IMR-90 (cell line): ENCODE measurements at places on chromosomes 5 and 9. TPM values are rescaled to one million over a fixed set of nuclear protein-coding genes. Genes with fewer than 3 reads are reported as not detected.

DNA sequence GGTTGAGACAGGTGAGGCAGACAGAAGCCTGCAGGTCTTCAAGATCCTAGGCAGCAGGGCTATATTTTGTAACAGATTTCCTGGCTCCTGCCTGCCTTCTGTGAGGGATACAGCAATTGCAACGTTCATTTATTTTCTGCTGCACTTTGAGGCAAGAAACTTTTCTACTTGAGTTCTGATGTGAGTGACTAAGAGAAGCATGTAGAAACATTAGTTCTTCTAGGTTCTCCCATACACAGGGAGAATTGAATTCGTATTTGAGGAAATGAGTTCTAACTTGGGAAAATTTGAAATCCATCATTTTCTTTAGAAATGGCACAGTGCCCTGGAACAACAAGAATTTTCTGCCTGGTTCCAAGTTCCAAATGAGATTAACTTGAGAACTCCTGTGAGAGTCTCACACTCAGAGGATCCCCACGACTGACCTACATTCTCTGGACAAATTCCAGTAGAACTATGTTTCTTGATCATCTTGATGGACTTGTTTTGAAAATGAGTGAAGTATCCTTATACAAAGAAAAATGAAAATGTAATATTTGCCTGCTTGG lies 15.0 kb downstream of the MAMDC2 start:
- H3K4me1 ChIP-seq: no peaks in the 10 kb centered on the region
- no peak overlapping the region for H3K4me3 ChIP-seq
- no peaks in the 10 kb centered on the region for H3K36me3 ChIP-seq
- no peak for DNase-seq
- H3K27me3 ChIP-seq: no peaks in the 10 kb centered on the region; the same call in none of the 2 replicates

DNA sequence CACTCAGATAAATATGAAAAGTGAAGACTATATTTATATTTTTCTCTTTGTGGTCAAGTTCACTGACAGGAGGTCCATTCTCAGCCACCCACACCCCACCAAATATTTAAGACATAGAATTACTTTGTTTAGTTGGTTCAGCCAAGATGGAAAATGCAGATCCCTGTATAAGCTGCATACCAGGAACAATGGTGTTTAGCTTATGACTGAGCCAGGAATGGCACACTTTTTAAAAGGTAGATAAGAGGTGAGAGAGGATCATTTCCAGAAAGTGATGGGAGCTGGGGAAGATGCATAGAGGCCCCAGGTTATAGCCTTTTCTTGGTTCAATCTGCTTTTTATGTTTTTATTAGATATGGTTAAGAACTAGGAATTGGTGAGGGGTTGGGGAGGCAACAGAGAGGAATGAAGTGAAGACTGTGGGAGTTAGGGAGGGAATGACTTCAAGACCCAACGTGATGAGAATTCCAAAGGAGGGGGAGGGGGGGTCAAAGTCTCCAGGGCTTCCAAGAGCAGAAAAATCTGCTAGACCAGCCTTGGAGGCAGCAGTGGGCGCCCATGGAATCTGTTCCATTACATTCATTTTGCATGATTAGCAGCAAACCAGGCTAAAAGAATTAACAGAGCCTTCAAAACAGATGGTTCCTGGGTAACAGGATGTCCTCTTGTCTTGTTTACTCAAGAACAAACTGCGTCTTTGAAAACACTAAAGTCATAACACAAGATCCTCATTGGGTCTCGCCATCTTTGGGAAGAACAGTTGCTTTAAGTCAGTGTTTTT lies 95.2 kb downstream of the FGF1 start:
- no peak overlapping the region for H3K4me3 ChIP-seq
- no peaks in the 10 kb centered on the region for H3K4me1 ChIP-seq
- DNase-seq: no peak
- H3K36me3 ChIP-seq: no peaks in the 10 kb centered on the region
- no peaks in the 10 kb centered on the region for H3K27me3 ChIP-seq
- H3K27ac ChIP-seq: no peak overlapping the region

GRCh38 chr5:80874162-80874561 lies 86.0 kb upstream of the RASGRF2 start:
- DNase-seq: no peak
- H3K36me3 ChIP-seq: peaks cover 15% of the 10 kb centered on the region
- no peak overlapping the region for H3K27ac ChIP-seq
- no peak overlapping the region for H3K4me3 ChIP-seq
- peaks cover 2% of the 10 kb centered on the region; the same call in 1 of the 2 replicates for H3K4me1 ChIP-seq
- no peaks in the 10 kb centered on the region for H3K27me3 ChIP-seq

- no peak overlapping the region for H3K4me3 ChIP-seq
- H3K27ac ChIP-seq: no peak overlapping the region
- no peaks in the 10 kb centered on the region for H3K27me3 ChIP-seq
- DNase-seq: no peak
- H3K4me1 ChIP-seq: peaks cover 2% of the 10 kb centered on the region; the same call in 1 of the 2 replicates
- no peaks in the 10 kb centered on the region for H3K36me3 ChIP-seq
Measured at GRCh38 chr9:96413302-96414221, 4.6 kb downstream of the ZNF367 start.

DNA sequence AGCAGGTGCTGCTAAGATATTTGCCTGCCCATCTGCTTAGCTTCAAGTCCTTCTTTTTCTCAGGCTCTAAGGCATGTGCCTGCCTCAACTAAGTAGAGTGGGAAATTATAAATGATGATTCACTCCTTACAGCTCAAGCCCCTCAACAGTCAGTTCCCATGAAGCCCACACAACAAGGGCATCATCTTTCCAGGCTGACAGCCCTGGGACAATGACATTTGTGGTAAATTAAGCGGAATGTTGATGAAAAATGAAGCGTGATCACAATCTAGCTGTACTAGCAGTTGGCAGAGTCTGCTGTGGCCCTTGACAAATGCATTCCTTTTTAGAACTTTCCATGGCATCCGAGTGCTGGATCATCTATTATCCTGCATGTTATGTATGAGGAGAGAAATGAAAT lies 548.6 kb downstream of the KIF4B start:
- H3K27me3 ChIP-seq: no peaks in the 10 kb centered on the region
- H3K4me3 ChIP-seq: no peak overlapping the region
- H3K36me3 ChIP-seq: no peaks in the 10 kb centered on the region
- H3K27ac ChIP-seq: no peak overlapping the region
- no peak for DNase-seq

GRCh38 chr9:25889661-25890060 lies 211.4 kb upstream of the TUSC1 start:
- H3K27ac ChIP-seq: no peak overlapping the region
- H3K4me3 ChIP-seq: no peak overlapping the region
- no peaks in the 10 kb centered on the region for H3K4me1 ChIP-seq
- no peak for DNase-seq
- H3K36me3 ChIP-seq: no peaks in the 10 kb centered on the region
- no peaks in the 10 kb centered on the region for H3K27me3 ChIP-seq

DNA sequence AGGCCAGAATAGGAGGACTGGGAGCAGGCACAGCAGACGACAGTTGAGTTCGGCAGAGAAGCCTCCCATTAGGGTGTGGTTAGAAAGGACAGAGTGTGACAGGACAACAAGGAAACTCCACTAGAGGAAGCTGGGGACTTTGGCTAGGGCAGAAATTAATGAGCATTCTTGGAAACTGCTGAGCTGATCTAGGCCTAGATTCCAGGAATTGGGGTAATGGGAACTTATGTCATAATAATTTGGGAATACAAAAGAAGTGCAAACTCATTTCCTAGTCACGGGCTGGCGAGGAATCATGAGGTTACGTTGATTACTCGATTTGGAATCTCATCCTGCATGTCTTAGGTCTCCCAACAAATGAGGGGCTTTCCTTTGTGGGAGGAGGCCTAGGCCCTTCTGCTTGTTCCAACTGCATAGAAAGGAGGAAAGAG lies 144.6 kb upstream of the RPS23 start:
- H3K27me3 ChIP-seq: no peaks in the 10 kb centered on the region
- no peak overlapping the region for H3K27ac ChIP-seq
- DNase-seq: no peak
- H3K36me3 ChIP-seq: no peaks in the 10 kb centered on the region
- H3K4me3 ChIP-seq: no peak overlapping the region

DNA sequence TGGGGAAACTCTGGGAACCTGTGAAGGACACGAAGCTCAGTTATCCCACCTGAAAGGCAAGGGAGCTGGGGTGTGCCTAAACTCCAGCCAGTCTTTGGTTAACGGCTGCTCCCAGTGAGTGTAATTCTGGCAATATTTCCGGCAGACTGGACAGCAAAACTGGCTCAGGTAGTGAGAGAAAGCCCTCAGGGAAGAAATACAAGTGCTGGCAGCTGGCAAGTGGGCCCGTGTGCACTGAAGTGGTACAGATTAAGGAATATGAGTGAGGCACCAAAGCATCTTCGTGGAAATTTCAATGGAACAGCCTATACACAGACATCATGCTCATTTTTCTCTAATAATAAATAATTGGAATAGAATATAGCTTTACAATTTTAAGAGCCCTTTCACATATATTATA lies 56.2 kb downstream of the ABHD17B start:
- H3K27ac ChIP-seq: no peak overlapping the region
- H3K4me1 ChIP-seq: no peaks in the 10 kb centered on the region
- DNase-seq: no peak
- no peaks in the 10 kb centered on the region for H3K27me3 ChIP-seq
- no peaks in the 10 kb centered on the region for H3K36me3 ChIP-seq

DNA sequence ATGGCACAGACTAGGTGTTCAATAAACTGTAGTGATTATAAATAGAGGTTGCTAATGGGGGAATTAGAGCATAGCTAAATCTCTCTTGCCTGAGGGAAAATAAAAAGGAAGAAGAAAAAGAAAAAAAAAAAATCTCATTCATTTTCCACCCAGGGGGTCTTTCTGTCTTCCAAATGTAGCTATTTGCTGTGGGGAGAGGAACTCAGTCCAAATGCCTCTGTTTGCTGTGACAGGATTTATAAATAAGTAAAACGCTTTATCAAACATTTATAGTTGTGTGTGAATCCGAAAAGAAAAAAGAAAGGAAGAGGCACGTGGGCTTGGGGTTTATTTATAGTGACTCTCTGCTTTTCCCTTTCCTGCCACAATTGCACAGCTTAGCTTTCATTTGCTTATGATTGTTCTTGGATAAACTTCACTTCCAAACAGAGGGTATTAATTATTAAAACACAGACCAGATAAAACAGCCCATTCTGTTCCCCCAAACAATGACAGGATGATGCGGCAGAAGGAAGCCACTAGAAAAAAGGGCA lies 245.7 kb downstream of the ASTN2 start:
- DNase-seq: no peak
- no peaks in the 10 kb centered on the region for H3K27me3 ChIP-seq
- H3K27ac ChIP-seq: no peak overlapping the region

DNA sequence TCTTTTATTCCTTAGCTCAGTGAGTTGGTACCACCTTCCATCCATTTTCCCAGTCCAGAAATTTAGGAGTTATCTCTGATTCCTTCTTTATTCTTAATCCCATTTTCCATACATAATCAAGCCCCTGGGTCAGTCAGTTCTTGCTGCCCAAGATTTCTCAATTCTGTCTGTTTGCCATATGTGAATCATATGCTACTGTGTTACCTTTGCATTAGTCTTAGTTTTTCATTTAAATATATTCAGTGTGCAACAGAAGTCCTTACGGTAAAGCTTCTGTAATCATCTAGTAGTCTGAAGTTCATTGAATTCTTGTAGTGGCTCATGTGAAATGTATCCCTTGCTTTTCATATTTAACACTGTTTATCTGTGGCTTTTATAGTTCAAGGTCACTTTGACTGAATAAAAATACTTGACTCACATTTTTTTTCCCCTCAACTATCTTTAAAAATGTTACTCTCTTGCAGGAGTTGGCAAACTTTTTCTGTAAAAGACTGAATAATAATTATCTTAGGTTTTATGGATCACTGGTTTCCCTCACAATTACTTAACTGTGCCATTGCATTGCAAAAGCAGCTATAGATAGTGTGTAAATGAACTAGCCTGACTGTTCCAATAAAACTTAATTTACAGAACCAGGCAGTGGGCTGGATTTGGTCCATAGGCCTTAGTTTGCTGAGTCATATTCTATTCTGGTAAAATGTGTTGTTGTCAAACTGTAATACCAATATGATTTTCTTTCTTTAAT lies 6.9 kb downstream of the KIAA1958 start:
- H3K4me1 ChIP-seq: peaks cover 3% of the 10 kb centered on the region
- H3K4me3 ChIP-seq: no peak overlapping the region
- no peak overlapping the region for H3K27ac ChIP-seq
- H3K36me3 ChIP-seq: peaks cover 3% of the 10 kb centered on the region; the same call in 1 of the 2 replicates

DNA sequence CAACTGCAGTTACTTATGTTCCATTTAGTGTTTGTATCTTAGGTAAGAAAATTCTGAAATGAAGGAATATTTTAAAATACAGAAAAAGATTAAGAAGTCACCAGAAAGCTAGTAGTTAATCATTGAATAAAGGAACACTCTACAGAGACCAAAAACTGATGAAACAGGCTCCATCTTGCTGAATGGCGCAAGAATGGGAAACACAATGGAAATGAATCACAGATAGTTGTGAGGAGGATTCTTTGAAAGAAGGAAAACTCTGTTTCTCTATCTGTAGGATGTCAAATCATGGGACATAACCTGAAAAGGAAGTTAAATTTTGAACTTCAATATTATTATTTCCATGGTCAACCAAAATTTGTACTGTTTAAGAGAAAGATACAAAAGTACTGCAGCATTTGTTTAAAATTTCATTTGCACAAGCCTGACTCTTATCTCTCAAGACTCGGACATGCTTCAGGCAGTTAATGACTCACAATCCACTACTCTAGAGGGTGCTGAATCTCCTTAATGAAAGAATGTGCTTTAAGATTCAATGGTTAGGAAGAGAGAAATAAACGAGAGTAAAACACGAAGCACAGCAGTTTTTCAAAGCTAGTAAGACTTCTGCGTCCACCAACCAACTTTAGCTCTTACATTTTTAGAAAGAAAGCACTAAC lies 1064.4 kb upstream of the DMAC1 start:
- H3K27me3 ChIP-seq: peaks cover 3% of the 10 kb centered on the region; the same call in 1 of the 2 replicates
- DNase-seq: no peak
- no peak overlapping the region for H3K4me3 ChIP-seq
- no peaks in the 10 kb centered on the region for H3K4me1 ChIP-seq
- no peaks in the 10 kb centered on the region for H3K36me3 ChIP-seq

- no peaks in the 10 kb centered on the region for H3K4me1 ChIP-seq
- peaks cover 4% of the 10 kb centered on the region for H3K27me3 ChIP-seq
- H3K27ac ChIP-seq: no peak overlapping the region
Measured at GRCh38 chr9:101443364-101443771, 7.8 kb upstream of the ALDOB start.

DNA sequence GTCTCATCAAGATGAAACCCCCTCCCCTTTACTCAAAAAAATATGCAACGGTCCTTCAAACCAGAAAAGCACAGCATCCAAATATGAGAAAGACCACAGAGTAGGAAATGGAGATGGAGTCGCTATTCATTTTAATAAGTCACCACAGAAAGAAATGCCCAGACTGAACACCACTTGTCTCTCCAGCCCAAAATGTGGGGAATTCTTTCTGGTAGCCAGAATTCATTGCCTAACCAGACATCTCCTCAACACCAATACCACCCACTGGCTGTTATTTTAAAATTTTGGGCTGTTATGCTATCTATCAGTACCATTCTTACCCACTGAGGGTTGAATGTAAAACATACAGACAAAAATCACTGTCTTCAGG lies 100.1 kb downstream of the SUSD1 start:
- H3K4me1 ChIP-seq: peaks cover 19% of the 10 kb centered on the region
- H3K27me3 ChIP-seq: no peaks in the 10 kb centered on the region
- H3K27ac ChIP-seq: peak overlapping the region; percentile 27; the same call in 1 of the 2 replicates
- no peak for DNase-seq
- H3K4me3 ChIP-seq: no peak overlapping the region
- no peaks in the 10 kb centered on the region for H3K36me3 ChIP-seq

HSD17B3 gene
- total RNA-seq: 0.18 TPM in 1 of 2 replicates, not detected in the other

EMB gene
- 1.4 and 4.4 TPM in 2 replicates for total RNA-seq

TNPO1 gene
- total RNA-seq: 400 and 527 TPM in 2 replicates

ARSI gene
- total RNA-seq: 15.0 and 15.2 TPM in 2 replicates
